Stimulated activated CD8-positive, alpha-beta memory T cell treated with anti-CD3 and anti-CD28 coated beads, Interleukin-7, amount 100 ng/mL, for 48 hours (primary cell): ENCODE measurements at places on chromosomes 12 and 14.

- DNase-seq, result no peak
These were observed 200.9 kb downstream of the GRIN2B start for GRCh38 chr12:13780453-13780852.

DNA sequence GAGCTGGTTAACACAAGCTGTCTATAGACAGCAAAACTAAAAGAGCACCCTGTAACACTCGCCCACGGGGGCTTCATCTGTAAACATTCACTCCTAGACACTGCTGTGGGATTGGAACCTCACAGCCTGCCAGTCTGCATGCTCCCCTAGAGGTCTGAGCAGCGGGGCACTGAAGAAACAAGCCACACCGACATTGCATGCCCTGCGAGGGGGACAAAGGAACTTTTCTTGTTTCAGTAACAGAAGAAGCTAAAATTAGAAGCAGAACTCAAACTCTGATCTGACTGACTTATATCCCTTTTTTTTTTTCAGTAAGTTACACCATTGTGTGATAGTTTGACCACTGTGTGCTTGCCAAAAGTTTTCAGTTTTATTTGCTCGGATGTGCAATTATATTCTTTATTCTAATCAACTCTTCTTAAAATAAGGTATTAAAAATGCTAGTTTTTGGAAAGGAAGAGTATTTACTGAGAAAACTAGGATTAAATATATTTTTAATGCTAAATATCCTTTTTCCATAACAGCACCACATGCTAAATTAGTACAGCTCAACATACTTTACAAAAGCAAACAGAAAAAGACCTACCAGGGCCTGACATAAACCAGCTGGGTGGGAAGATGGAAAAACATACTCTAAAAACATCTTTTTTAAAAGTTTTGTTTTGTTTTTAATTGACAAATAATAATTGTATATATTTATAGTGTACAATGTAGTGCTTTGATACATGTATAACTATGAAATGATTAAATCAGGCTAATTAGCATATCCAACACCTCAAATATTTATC is 100.2 kb downstream of the EPS8 start:
- no peak for DNase-seq

GRCh38 chr14:61003571-61003970 is 22.5 kb downstream of the SLC38A6 start:
- no peak for DNase-seq

DNA sequence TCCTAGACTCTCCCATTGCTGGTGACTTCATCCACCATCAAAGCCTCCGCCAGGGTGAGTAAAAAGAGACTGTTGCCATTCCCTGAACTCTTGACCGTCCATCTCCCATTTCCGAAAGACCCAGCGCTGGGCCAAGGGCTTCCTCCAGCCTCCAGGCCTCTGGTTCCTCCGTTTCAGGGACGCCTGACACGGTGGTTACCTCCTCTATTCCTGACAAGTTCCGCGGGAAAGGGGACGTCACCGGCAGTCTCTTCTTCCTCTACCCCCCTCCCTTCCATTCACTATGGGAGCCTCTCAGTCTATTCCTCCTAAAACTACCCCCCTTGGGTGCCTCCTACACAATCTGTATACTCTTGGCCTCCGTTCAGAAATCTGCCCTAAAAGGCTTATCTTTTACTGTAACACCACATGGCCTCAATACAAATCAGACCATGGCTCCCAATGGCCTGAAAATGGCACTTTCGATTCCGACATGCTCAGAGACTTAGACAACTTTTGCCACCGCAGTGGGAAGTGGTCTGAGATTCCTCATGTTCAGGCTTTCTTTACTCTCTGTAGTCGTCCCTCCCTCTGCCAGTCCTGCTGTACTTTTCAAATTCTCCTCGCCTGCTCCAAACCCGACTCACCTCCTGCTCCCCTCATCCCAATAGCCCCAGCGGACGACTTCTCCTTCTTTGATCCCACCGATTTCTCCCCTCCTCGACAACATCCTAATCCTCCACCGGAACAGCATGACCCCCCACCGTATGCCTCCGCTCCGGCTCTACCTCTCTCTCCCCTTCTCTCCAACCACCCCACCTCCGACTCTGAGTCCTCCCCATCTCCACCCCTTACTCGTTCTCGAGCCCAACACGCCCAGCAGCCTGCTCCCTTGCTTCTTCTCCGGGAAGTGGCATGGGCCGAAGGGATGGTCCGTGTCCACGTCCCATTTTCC is 70.4 kb downstream of the MOK start:
- DNase-seq, result no peak
